Endodermal cell (in vitro differentiated cells): ENCODE measurements at places on chromosomes 4 and X.
A peak's percentile ranks its signal among the peaks of the same experiment; 100 is the strongest.

DNA sequence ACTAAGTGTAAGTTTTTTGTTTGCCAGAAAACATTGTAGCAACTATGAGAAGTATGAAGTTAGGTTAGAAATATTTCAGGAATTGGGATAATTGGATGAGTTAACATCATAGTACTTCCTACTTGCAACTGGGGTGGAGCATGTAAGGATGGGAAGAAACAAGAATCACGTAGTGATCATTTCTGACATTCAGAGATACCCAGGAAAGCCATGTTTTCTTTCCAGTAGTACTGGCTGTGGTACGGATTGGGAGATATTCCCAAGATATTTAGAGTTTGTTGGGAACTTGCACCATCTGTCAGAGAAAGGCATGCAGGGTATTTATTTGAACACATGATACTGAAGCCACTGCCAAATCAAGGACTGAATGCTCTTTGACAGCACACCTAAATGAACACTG, 87.6 kb upstream of the SLC4A4 start:
- no peak for DNase-seq

DNA sequence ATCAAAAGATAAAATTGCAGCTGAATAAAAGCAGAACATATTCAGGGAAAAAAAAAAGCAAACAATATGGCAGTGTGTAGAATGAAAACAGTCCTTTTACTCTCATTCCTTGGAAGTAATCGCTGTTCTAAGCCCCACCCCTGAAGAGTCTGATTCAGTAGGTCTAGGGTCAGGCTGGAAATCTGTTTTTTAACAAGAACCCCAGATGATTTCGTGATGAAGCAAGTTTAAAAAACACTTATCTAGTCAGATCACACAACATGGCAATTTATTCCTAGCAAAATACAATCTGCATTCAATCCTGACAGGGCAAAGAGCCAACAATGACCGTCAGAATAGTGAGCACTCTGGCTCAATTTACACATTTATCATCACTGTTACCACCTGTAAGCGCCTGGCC, 16.1 kb downstream of the FAM120C start:
- no peak for DNase-seq

GRCh38 chr4:89913623-89914022, 19.0 kb downstream of the MMRN1 start:
- DNase-seq = no peak

DNA sequence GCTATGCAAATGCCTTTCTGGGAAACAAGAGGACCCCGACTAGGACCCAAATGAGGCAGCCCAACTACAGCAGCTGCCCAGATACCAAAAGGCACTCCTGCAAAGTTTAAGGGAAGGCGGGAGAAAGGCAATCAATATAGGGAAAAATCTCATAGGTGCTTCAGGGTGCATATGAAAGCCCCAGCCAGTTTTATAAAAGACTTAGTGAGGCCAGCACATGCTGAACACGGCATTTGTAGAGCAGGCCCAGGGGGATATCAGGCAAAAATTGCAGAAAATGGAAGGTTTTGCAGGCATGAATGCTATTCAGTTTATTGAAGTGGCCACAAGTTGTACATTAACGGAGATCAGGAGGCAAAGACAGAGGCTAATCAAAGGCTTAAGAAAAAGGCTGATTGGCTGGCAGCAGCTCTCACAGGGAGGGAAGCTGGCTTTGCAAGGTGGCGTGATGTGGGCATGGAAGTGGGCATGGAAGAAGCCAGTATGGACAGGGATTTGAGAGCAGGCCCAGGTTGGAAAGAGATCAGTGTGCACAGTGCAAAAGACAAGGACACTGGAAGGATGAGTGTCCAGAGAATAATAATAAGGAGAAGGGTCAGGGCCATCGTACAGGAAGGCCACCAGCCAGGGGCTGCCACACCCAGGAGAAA, 37.7 kb upstream of the UGT2B7 start:
- no peak for DNase-seq

DNA sequence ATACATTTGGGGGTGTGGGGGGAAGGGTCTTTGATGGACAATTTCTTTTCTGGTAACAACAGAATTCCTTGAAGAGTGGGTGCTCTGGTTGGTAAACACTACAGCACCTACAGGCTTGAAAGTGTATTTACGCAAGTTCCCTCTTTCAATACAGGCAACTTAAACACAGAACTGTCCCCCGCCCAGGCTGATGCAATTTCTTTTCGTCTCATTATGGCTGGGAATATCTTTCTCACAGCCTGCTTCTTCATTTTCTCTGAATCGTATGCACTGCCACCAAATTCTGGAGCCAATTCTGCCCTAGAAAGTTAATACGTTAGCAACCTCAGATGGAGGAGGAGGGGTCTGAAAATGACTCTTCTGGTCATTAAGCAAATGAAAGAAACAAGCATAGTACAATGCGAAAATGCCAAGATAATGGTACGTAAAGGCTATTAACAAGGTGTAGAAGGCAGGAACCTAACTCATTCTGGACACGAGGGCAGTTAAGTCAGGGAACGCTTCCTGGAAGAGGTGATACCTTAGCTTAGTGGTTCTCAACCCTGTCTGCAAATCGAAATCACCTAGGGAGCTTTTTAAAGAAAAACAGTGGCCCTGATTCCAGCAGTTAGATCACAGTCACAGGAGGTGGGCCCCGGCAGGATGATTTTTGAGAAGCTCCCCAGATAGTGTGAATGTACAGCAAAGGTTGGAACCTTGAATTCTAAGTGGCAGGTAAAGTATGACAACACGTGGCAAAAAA, 1.0 kb downstream of the AGA start:
- peak; percentile 61 for DNase-seq
